ENCODE measurements at places on chromosomes 1 and 21.

GRCh38 chr1:113802367-113803007 is 9.8 kb downstream of the RSBN1 start:
- DNase-seq = no peak

- DNase-seq = no peak
These were observed 3.1 kb upstream of the DDR2 start for GRCh38 chr1:162629077-162629627.

DNA sequence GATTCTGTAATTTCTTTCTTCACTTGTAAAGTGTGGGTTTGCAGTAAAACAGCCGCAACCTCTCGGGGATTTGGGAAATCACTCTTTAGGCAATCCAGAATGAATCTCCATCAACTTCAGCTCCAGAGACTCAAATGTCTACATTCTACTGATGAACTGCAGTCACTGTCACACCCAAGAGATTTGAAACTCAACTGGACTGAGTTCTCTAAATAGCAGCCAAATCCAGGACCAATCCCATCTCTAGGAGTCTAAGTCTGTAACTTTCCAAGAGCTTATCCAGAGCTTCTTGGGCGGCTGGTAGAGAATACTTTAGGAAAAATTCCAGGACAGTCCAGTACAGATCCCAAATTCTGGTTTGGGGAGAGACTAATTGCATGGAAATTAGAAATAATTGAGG is 62.9 kb downstream of the ADAMTS1 start:
- no peak for DNase-seq

- no peak for DNase-seq
These were observed 34.7 kb upstream of the KHDRBS1 start for GRCh38 chr1:31978843-31979400.

- DNase-seq = no peak
These were observed 67.4 kb downstream of the LUZP1 start for GRCh38 chr1:23101101-23101827.

DNA sequence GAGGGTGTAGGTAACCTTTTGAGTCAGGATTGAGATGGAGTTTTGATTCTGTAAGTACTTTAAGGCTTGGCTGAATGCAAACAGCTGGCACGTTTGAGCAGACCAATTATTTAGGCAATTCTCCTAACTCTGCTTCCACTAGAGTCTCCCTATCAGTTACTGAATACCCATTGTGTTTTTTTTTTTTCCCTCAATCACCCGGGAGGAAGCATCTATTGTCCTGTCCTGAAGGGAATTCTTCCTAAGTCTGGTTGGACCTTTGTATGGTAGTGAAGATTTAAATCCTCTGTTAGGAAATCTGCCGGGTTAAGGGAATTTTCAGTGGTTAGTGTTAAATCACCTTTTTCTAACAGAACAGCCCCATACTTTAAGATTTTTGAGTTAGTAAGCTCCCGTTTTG is 571.2 kb upstream of the USP24 start:
- DNase-seq = no peak

DNA sequence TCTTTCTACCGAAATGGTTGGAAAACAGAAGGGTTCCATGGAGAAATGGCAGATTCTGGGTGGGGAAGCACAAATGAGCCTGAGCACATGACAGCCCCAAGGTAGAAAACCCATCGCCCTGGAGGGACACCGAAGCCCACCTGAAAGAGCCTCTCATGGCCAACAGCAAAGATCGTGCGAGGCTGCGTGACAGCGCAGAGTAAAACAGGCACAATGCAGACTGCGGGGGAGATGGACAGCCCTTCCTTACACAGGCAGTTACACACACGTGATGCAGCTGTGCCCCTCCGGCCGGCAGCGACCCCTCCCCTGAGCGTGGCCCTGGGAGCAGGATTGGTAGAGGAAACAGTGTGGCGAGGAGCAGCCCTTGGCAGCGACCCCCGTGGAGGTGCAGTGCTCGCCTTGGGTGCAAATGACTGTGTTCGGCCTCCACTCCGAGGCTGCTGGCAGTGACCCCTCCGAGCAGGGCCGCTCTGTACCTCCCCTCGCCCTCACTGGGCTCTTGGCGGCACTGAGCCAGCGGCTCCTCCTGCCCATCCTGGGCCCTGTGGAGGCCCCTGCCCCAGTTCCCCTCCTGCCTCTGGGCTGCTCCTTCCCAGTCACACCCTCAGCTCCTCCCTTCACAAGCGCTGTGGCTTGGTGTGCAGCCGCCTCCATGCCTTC is 120.9 kb upstream of the COL6A1 start:
- DNase-seq = no peak

- no peak for DNase-seq
These were observed 143.5 kb downstream of the SYT14 start for GRCh38 chr1:210081494-210081893.
